Mesothelial cell of epicardium (in vitro differentiated cells): ENCODE measurements at places on chromosomes 4 and X.

- H3K4me1 ChIP-seq, result peaks cover 17% of the 10 kb centered on the region
- H3K4me3 ChIP-seq, result no peak overlapping the region
- no peaks in the 10 kb centered on the region for H3K27me3 ChIP-seq
- no peak for DNase-seq
- no peak overlapping the region for H3K27ac ChIP-seq
These were observed 266.3 kb upstream of the NOCT start for GRCh38 chr4:138749303-138749702.

- no peak for DNase-seq
- H3K4me3 ChIP-seq, result no peak overlapping the region
- H3K27me3 ChIP-seq, result no peaks in the 10 kb centered on the region
- no peak overlapping the region for H3K27ac ChIP-seq
These were observed 141.0 kb upstream of the FAM47C start for GRCh38 chrX:36867143-36867542.

- no peak for DNase-seq
- H3K4me1 ChIP-seq, result peaks cover 1% of the 10 kb centered on the region
These were observed 34.6 kb downstream of the PDLIM5 start for GRCh38 chr4:94486372-94486801.

DNA sequence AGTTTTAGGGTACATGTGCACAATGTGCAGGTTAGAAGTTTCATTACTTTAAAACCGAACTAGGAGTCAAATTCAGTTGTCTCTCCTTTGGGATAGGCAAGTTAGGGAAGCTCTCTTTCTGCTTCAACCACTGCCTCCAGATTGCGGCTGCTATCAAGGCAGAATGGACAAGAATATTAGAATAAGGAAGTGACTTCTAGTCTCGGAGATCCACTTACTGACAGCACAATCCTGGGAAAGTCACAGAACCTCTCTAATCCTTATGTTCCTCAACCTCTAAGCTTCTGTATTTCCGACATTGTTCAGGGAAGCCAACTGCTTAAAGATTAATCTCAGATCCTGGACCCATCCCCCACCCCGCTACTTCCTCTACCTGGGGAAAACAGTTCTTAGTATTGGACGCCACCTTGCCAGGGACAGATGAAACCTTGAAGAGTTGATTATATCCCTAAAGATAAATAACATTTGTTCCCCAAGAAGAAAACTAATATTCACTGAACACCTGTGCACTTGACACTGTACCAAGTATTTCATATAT lies 2.1 kb downstream of the NUP62CL start:
- H3K27me3 ChIP-seq, result no peaks in the 10 kb centered on the region
- peaks cover 6% of the 10 kb centered on the region for H3K4me1 ChIP-seq
- no peak for DNase-seq
- H3K27ac ChIP-seq, result no peak overlapping the region
- H3K4me3 ChIP-seq, result no peak overlapping the region

GRCh38 chr4:70601422-70602039 lies 9.5 kb downstream of the AMBN start:
- no peaks in the 10 kb centered on the region for H3K27me3 ChIP-seq
- H3K36me3 ChIP-seq, result no peaks in the 10 kb centered on the region
- DNase-seq, result peak; percentile 42
- H3K27ac ChIP-seq, result no peak overlapping the region
- H3K4me1 ChIP-seq, result peaks cover 10% of the 10 kb centered on the region

- H3K36me3 ChIP-seq, result no peaks in the 10 kb centered on the region
- no peak overlapping the region for H3K27ac ChIP-seq
- peaks cover 2% of the 10 kb centered on the region for H3K4me1 ChIP-seq
- no peaks in the 10 kb centered on the region for H3K27me3 ChIP-seq
These were observed 5.0 kb upstream of the NYX start for GRCh38 chrX:41441934-41442823.

GRCh38 chr4:182764642-182765041 lies 152.5 kb downstream of the DCTD start:
- H3K4me1 ChIP-seq, result peaks cover 9% of the 10 kb centered on the region
- no peaks in the 10 kb centered on the region for H3K27me3 ChIP-seq
- peaks cover 6% of the 10 kb centered on the region for H3K36me3 ChIP-seq

- H3K36me3 ChIP-seq, result peaks cover 15% of the 10 kb centered on the region
- H3K4me1 ChIP-seq, result no peaks in the 10 kb centered on the region
- H3K27ac ChIP-seq, result no peak overlapping the region
- H3K27me3 ChIP-seq, result no peaks in the 10 kb centered on the region
- no peak overlapping the region for H3K4me3 ChIP-seq
These were observed 31.2 kb downstream of the PRIMPOL start for GRCh38 chr4:184680698-184681097.

DNA sequence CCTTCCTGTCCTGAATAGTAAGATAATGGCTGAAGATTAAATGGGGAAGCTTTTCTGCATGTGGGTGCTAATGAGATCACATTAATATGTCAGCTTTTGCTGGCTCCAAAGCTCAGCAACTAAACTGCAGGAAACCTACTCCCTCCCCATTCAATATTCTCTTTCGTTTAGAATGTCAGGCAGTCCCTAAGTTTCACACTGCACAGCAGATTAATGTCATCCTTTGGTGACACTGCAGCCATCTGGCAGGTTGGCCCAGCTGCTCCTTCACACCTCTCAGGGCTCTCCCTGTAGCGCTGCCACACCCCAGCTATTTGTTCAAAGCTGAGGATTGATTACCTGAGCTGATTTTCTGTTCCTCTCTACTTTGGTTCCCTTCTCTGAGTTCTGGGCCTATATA lies 110.5 kb downstream of the KDR start:
- H3K4me3 ChIP-seq, result no peak overlapping the region
- peaks cover 14% of the 10 kb centered on the region for H3K4me1 ChIP-seq
- H3K27ac ChIP-seq, result no peak overlapping the region
- H3K27me3 ChIP-seq, result no peaks in the 10 kb centered on the region
- DNase-seq, result no peak

DNA sequence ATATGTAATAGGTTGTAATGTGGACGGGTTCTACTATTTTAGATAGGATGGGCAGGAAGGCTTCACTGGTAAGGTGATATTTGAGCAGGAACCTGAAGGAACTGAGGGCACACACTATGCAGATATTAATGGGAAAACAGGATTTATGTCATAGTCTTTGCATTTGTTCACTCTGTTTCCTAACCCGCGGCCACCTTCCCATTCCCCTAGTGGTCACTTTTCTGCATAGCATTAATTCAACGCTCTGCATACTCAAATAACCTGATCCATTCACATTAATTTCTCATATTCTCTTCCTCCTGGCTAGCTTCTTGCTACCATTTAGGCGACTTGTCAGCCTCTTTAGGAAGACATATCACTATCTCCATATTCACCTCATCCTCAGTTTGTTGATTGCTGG lies 61.5 kb downstream of the GSPT2 start:
- DNase-seq, result no peak
- no peak overlapping the region for H3K4me3 ChIP-seq
- peaks cover 14% of the 10 kb centered on the region for H3K4me1 ChIP-seq
- H3K36me3 ChIP-seq, result peaks cover 11% of the 10 kb centered on the region

DNA sequence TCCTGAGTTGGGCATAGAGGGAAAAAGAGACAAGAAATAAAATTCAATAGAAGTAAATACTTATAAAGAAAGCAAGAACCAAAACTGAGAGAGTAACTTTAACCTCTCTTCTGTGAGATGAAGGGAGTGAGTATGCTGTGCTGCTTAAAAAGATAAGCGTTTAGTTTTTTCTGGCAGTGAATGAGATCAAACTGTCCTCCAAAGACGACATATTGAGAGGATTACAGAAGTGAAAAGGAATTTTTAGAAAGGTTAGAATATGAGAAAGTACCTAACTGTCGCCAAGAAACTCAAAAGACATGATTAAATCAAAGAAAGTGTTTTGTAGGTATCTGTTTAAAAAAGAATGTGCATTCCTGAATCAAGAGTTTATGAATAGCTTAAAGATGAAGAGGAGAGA lies 16.0 kb downstream of the GAB1 start:
- peaks cover 60% of the 10 kb centered on the region for H3K4me1 ChIP-seq
- H3K27me3 ChIP-seq, result no peaks in the 10 kb centered on the region
- peaks cover 1% of the 10 kb centered on the region for H3K36me3 ChIP-seq
- H3K4me3 ChIP-seq, result no peak overlapping the region

- H3K4me1 ChIP-seq, result peaks cover 2% of the 10 kb centered on the region
- H3K36me3 ChIP-seq, result no peaks in the 10 kb centered on the region
- peak overlapping the region; percentile 60 for H3K27ac ChIP-seq
- no peak for DNase-seq
- no peak overlapping the region for H3K4me3 ChIP-seq
- no peaks in the 10 kb centered on the region for H3K27me3 ChIP-seq
These were observed 46.6 kb downstream of the CD40LG start for GRCh38 chrX:136694431-136695087.

DNA sequence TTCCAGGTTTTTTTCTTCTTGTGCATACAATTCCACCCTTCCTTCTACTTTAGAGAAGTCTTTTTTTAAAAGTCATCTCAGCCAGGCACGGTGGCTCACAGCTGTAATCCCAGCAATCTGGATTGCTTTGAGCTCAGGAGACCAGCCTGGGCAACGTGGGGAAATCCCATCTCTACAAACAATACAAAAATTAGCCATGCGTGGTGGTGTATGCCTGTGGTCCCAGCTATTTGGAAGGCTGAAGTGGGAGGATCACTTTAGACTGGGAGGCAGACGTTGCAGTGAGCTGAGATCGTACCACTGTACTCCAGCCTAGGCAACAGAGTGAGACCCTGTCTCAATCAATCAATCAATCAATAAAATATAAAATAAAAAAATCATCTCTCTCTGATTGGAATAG lies 14.8 kb downstream of the ELOVL6 start:
- DNase-seq, result no peak
- peak overlapping the region; percentile 23 for H3K27ac ChIP-seq
- H3K36me3 ChIP-seq, result peaks cover 5% of the 10 kb centered on the region
- peaks cover 26% of the 10 kb centered on the region for H3K4me1 ChIP-seq

DNA sequence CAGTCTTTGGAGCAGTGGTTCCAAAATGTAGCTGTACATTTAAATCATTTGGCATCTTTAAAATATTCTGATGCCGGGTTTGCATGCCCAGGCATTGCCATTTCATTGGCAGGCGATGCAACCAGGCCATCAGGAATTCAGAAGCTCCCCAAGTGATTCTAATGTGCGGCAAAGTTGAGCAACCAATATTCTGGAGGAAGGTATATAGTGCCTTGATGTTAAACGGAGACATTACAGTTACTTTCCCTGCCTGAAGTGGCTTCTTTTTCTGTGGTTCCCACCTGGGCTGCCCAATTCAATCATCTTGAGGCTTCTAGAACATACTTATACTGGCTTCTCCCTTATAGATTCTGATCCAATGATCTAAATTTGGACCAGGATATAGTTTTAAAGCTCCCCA lies 68.7 kb upstream of the PGM2 start:
- no peaks in the 10 kb centered on the region for H3K36me3 ChIP-seq
- H3K27me3 ChIP-seq, result no peaks in the 10 kb centered on the region
- DNase-seq, result no peak
- H3K4me1 ChIP-seq, result peaks cover 16% of the 10 kb centered on the region

GRCh38 chr4:72969976-72970375 lies 99.5 kb downstream of the COX18 start:
- peaks cover 5% of the 10 kb centered on the region for H3K4me1 ChIP-seq
- H3K4me3 ChIP-seq, result no peak overlapping the region
- H3K27me3 ChIP-seq, result peaks cover 8% of the 10 kb centered on the region
- H3K36me3 ChIP-seq, result no peaks in the 10 kb centered on the region

- H3K36me3 ChIP-seq, result no peaks in the 10 kb centered on the region
- no peak overlapping the region for H3K27ac ChIP-seq
- no peak for DNase-seq
- peaks cover 6% of the 10 kb centered on the region for H3K4me1 ChIP-seq
- no peak overlapping the region for H3K4me3 ChIP-seq
- no peaks in the 10 kb centered on the region for H3K27me3 ChIP-seq
These were observed 14.7 kb upstream of the C1QTNF7 start for GRCh38 chr4:15413010-15413622.

DNA sequence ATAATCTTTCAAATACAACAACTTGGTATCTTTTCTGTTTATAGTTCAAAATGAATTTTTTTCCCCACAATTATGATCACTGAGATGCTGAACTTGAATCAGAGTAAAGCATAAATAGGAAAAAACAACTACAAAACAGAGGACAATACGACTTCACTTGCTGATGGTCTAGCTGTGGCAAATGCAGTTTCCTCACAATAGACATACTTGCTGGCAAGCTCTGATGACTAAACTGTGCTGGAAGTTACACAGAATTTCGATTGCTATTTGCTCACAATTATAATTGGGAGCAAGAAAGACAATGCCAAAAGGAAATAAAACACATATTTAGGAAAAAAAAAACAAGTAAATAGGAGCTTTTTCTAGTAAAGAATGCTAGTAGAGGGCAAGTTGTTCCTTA lies 14.7 kb downstream of the VEGFC start:
- H3K27ac ChIP-seq, result no peak overlapping the region
- no peak overlapping the region for H3K4me3 ChIP-seq
- H3K4me1 ChIP-seq, result no peaks in the 10 kb centered on the region
- no peaks in the 10 kb centered on the region for H3K36me3 ChIP-seq
- no peaks in the 10 kb centered on the region for H3K27me3 ChIP-seq
